KBM-7 (cell line): ENCODE measurements at places on chromosomes 12 and 14.

DNA sequence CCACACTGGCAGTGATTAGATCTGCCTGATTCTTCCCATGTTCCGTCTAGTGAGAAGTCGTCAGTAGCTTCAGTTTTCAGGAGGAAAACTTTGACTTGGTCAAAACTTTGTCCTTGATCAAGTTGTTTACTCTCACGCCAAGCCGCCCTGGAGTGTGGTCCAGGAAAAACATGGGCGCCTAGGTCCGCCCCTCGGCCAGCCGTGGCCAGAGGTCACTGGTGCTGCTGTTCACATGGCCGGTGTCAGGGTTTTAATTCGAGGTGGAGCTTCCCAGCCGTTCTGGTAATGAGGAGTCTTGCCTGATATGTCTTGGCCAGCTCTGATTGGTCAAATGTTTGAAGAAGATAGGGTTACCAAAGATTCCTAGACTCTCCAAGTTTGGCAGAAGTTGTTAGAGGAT lies 71.5 kb downstream of the PPP2R5C start:
- DNase-seq: no peak

GRCh38 chr12:51027342-51027835 lies 1.2 kb upstream of the SLC11A2 start:
- no peak for DNase-seq

GRCh38 chr14:69079747-69080146 lies 73.2 kb downstream of the DCAF5 start:
- DNase-seq: no peak

- DNase-seq: no peak
These were observed 27.6 kb downstream of the BCL11B start for GRCh38 chr14:99244367-99244901.

DNA sequence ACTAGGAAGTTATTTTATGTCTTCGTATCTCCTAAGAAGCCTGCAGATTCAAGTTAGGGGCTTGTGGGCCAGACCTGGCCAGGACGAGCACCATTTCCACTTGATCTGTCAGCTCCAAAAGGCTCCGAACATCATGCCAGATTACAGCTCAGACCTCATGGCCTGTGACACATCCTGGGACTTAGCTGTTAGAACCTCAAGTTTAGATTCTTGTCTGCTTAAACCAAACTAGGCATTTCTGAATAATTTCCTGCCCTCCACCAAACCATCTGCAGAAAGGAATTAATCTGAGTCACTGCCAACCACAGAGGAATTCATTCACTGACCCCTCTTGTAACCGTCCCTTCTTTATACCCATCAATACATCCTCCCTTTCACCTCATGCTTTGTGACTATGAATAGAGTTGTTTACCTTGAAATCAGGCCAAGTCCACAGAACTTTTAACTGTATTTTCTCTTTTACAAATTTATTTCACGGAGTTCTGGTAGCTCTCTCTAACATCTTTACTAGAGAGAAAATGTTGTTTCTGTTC lies 120.3 kb downstream of the FBXL14 start:
- DNase-seq: peak; percentile 92

DNA sequence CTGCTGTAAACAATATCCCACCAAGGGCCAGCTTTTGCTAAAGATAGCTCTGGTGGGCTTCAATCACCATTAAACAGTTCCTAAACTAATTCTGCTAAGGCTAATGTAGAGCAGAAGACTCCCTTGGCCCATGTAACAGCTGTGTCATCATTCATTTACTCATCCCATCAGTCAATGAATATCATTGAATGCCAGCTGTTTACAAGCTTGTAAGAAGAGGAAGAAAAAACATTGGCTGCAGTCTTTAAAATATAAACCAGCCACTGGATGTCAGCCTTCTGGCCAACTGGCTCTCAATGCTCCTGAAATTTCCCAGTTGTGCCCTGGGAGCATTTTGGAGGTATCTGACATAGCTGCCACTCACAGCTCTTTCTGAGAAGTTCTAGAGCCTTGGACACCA lies 18.0 kb upstream of the MAP3K9 start:
- DNase-seq: no peak

GRCh38 chr12:93762912-93763553 lies 85.9 kb downstream of the CRADD start:
- peak; percentile 45 for DNase-seq

- peak; percentile 50 for DNase-seq
These were observed 58.3 kb downstream of the SIX1 start for GRCh38 chr14:60590991-60591414.

GRCh38 chr14:74608959-74609611 lies 3.0 kb downstream of the LTBP2 start:
- peak; percentile 94 for DNase-seq

DNA sequence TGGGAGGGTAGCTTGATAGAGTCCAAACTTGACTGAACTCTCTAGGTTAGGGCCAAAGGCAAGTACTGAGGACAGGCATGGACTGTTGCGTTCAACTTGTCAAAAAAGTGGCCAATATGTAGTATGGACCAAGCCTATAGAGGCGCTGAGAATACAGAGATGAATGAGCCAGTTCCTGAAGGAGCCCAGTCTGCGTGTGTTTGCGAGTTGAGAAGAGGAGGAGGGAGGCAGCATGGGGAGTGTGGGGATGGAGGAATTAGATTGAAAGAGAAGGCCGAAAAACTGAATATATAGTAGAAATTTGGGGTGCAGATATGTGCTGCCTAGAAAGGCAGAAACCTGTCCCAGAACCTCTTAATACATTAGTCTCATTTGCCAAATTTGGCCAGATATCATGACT lies 412.4 kb downstream of the PCNX1 start:
- no peak for DNase-seq

DNA sequence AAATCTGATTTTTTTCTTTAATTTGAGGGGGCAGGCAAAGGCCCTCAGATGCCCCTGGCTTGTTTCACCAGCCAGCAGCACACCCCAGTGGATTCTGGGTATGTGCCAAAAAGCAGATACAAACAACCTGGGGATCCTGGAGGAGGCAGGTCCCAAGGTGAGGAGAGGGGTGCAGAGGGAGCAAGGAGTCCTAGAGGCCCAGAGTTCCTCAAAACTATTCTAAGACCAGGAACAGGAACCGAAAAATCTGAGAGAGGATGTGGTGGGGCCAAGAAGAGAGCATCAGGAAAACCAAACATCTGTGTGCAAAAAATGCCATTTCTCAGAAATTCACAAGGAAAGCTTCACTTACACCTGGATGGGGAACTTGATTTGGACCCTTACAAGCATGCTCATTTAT lies 8.2 kb downstream of the KCNA5 start:
- peak; percentile 8 for DNase-seq

DNA sequence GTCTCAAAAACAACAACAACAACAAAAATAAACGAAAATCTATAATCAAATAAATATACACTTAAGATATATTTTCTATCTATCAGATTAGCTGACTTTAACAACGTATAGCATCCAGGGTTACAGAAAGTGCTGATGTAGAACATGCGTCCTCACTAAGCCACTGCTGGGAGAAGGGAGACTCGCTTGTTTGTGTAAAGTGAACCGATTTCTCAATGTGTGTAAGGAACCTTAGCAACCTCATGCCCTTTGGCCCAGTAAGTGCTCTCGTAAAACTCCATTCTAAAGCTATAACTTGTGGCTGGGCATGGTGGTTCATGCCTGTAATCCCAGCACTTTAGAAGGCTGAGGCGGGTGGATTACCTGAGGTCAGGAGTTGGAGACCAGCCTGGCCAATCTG lies 23.8 kb downstream of the NFKBIA start:
- no peak for DNase-seq

- DNase-seq: peak; percentile 6
These were observed 258.7 kb upstream of the BTG1 start for GRCh38 chr12:92404259-92404894.

- no peak for DNase-seq
These were observed 304.1 kb downstream of the SYT1 start for GRCh38 chr12:79168687-79169086.

DNA sequence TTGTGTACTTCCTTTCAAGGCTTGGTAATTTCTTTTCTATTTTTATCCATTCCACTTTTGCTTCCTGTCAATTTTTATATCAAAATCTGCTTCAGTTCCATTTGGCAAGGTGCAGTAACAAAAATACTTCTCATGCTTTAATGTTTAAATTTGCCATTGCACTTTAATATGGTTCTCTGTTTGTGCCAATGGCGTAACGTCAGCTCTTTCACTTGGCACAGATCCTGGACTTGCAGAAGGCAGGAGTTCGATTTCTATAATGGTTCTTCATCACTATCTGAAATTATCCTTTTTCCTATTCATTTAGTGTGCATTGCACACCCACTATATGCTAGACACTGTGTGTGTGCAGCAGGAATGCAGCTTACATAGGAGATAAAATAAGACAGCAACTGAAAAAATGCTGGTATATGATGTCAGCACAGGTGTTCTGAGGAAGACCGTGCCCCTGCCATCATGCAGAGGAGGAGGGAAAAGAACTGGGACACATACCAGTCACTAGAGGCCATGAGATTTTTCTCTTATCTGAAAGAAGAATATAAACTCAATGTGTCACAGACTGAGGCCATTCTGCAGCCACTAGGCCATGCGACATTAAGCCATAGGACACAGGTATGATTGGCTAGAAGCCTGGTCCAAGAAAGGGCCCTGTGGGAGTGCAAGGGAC lies 298.2 kb downstream of the RPAP3 start:
- no peak for DNase-seq

DNA sequence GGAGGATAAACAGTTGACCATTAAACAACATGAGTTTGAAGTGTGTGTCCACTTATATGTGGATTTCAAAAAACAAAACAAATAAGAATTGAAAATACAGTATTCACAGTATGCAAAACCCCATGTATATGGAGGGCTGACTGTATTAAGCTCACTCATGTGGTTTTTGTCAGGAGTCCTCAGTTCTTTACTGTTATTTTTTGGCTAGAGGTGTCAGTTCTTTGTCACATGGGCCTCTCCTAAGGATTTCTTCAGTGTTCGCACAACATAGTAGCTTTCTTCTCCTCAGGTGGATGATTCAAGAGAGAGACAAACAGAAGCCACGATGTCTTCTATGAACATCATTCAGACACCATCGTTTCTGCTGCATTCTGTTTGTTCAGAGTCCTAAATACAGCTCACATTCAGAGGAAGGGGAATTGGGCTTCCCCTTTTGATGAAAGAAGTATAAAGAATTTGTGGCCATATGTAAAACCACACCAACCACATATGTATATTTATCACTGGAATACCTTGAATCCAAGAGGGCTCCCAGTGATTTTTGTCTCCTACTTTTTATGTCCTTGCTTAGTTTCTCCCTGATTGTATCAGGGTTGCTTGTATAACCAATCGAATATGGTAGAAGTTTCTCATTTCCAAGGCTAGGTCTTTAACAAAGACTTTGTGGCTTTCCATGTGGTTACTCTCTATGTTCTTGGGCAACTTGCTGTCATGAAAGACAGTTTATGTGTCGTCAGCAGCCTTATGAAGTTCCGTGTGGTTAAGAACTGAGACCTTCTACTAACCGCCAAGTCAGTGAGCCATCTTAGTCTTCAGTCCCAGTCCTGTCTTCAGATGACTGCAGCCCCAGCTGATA lies 18.9 kb downstream of the MNAT1 start:
- peak; percentile 93 for DNase-seq

GRCh38 chr12:116284396-116284795 lies 6.9 kb upstream of the MED13L start:
- DNase-seq: no peak

GRCh38 chr12:119341988-119342387 lies 7.5 kb downstream of the CCDC60 start:
- no peak for DNase-seq
